Daoy (cell line): ENCODE measurements at places on chromosomes 12 and 14.
A peak's percentile ranks its signal among the peaks of the same experiment; 100 is the strongest.

GRCh38 chr12:128178966-128179365 is 88.0 kb upstream of the TMEM132C start:
- peak; percentile 66 for DNase-seq

DNA sequence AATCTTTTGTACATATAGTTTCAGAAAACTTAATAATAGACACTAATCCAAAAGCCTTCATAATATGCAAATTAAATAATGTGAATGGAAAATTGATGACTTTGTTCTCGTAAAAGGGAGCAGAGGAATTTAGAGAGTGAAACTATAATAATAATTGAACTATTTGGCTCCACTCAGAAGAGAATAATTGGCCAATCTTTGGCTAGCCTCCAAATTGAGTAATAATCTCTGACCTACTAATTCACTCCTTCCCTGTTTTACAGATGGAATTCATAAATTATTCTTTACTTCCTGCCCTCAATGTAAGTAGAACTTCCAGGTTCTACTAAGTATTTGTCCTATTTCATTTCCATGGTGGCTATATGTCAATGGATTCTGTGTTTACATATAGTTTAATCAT is 15.8 kb downstream of the TRIM9 start:
- DNase-seq, result no peak

DNA sequence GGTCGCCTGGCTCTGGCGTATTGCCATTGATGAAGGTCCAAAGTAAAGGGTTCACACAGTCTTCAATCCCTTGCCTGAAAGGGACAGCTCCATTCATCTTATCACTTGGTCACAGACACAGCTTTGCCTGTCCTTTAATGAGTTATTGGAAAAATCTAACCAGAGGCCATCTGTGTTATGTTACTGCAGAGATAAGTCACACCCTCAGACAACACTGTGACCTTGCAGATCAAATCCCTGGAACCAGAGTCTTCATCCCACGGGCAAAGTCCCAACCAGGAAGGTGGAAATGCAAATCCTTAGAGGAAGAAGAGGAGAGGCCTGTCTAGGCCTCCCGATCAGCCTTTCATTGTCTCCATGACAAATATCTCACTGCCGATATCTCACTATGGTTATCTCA is 68.3 kb upstream of the SCN8A start:
- no peak for DNase-seq

GRCh38 chr14:78595797-78596196 is 425.6 kb downstream of the NRXN3 start:
- DNase-seq, result no peak

GRCh38 chr12:32828552-32828951 is 68.0 kb downstream of the PKP2 start:
- DNase-seq, result no peak

DNA sequence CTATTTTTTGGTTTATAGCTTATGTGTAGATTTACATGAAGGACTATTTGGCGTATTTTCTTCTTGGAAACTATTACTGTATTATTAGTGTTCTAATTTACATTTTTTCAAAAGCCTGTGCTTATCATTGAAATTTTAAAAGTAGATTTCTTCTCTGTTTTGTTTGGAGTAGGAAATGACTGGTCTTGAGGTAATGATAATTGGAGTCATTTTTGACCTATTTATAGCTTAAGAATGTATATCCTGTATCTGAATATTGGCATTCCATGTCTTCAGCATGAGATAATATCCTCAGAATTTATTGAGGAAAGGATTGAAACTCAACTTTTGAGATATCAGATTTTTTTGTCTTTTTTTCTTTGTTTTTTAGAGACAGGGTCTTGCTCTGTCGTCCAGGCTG is 193.4 kb downstream of the ERC1 start:
- DNase-seq, result no peak

- no peak for DNase-seq
Observed at GRCh38 chr14:74956027-74956279, 556 bp upstream of the PGF start.

GRCh38 chr14:45267071-45267470 is 14.1 kb upstream of the MIS18BP1 start:
- no peak for DNase-seq

- no peak for DNase-seq
Observed at GRCh38 chr14:92890830-92891588, 31.9 kb upstream of the CHGA start.

DNA sequence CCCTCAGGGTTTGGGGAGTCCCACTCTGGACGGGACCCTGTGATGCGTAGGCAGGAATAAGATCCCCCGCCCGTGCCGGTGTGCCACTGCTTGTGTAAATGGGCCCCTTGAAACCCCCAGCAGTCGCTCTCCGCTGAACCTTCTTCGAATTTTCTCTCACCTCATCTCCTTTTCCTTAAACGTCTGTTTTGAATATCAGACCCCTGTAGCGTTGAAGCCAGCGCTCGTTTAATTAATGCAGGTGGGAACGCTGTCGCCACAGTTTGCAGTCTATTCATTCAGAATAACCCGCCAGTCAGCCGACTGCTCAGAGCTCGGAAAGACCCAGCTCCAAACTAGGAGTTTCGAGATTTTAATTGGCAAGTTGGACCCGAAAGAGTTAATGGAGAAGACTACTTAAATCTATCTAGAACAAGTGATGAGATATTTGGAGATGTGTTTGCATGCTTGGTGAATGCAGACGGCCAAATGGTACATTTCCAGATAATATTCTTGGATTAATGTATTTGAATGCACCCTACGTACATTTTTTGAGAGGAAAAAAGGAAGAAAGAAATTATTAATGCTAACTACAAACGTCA is 739 bp upstream of the PPP2R5E start:
- no peak for DNase-seq

GRCh38 chr12:104784592-104784991 is 173.5 kb downstream of the SLC41A2 start:
- DNase-seq, result no peak
